Mammary epithelial cell (primary cell): ENCODE measurements at places on chromosomes 6 and 20. TPM values are rescaled to one million over a fixed set of nuclear protein-coding genes. Genes with fewer than 3 reads are reported as not detected.

The CGA gene
- not detected in 2 replicates for total RNA-seq

GRCh38 chr6:26412228-26412627 lies 10.2 kb downstream of the BTN3A1 start:
- DNase-seq = no peak

- no peak for DNase-seq
Measured at GRCh38 chr20:18011482-18011881, 42.7 kb downstream of the MGME1 start.

The ZNF165 gene
- 3.5 TPM for total RNA-seq

DNA sequence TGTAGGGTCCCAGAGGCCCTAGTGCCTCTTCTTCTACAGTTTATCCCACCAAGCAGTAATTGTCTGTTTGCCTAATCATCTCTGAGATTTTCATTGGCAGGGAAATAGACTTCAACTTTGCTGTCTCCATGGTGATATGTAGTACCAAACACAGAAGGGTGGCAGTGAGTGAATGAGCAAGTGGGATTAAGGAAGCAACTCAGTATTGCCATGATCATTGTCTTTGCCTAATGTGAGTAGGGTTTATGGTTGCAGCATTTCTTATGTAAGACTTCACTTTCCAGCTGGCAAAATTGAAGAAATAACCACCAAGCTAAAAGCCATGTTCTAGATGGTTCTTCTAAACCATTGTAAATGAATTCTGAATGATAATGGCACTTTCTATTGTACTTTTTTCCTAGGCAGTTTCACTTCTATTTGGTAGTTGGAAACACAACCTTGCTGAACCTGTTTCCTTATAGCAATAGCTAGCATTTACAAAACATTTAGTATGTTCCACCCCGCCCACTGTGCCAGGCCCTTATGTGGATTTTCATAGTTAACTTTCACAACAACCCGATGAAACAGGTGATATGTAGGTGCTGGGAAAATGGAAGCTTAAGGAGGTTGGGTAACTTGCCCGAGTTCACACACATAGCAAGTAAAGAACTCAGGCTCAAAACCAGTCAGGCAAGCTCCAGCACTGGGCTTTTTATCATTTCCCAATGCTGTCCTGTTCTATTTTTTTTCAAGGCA lies 32.0 kb downstream of the ZC2HC1B start:
- DNase-seq = peak; percentile 31

DNA sequence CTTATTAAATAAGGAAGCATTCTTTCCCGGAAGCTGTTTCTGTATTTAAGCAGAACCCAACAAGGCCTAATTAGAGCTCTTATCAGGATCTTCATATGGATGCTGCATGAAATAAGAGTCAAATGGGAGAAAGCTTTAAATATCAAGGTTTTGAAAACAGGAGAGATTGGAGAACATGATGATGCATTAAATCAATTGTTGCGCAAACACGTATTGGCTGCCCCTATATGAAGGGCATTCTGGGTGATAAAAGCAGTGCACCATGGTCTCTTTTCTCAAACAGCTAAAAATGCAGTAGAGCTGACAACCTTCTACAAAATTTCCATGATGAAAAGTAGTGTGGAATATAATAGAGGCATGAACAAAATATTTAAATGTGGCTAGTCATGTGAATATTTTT lies 98.9 kb downstream of the TBXT start:
- no peak for DNase-seq

The ID4 gene
- not detected in 2 replicates for total RNA-seq

- no peak for DNase-seq
Measured at GRCh38 chr6:136820561-136820960, 1.8 kb upstream of the PEX7 start.

- DNase-seq = no peak
Measured at GRCh38 chr20:603116-603640, 6.9 kb downstream of the TCF15 start.

The ZNF341 gene
- 1.0 TPM for total RNA-seq

The RPS18 gene
- total RNA-seq = 2,176 TPM

GRCh38 chr20:31751126-31751525 lies 12.0 kb downstream of the TPX2 start:
- DNase-seq = no peak

DNA sequence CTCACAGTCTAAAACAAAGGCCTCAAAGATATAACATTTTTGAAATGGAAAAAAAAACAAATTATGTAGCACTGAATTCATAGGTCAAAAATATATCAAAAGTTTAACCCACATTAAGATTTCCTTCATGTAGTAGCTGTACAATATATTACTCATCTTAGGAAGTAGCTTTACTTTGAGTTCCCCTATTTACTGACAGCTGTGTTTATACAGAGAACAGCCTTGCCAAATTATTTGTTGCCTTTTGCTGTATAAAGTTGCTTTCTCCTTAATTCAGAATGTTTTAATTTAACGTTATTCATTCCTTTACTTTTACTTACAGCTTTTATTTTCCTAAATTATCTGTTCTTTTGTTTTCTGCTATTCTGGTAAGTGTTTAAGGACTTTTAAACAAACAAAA lies 181.0 kb downstream of the COL12A1 start:
- no peak for DNase-seq

GRCh38 chr20:11807054-11808048 lies 110.3 kb upstream of the BTBD3 start:
- DNase-seq = peak; percentile 63

GRCh38 chr6:94215552-94215951 lies 796.2 kb upstream of the EPHA7 start:
- no peak for DNase-seq

The CDH22 gene
- not detected for total RNA-seq

- DNase-seq = peak; percentile 61
Measured at GRCh38 chr6:95596021-95596420, 18.7 kb downstream of the MANEA start.

- no peak for DNase-seq
Measured at GRCh38 chr6:34600101-34600500, 44.0 kb upstream of the SPDEF start.

The SLC17A9 gene
- total RNA-seq = 0.33 TPM in 1 of 2 replicates, not detected in the other

GRCh38 chr20:25619514-25619913 lies 4.3 kb downstream of the NANP start:
- DNase-seq = no peak

DNA sequence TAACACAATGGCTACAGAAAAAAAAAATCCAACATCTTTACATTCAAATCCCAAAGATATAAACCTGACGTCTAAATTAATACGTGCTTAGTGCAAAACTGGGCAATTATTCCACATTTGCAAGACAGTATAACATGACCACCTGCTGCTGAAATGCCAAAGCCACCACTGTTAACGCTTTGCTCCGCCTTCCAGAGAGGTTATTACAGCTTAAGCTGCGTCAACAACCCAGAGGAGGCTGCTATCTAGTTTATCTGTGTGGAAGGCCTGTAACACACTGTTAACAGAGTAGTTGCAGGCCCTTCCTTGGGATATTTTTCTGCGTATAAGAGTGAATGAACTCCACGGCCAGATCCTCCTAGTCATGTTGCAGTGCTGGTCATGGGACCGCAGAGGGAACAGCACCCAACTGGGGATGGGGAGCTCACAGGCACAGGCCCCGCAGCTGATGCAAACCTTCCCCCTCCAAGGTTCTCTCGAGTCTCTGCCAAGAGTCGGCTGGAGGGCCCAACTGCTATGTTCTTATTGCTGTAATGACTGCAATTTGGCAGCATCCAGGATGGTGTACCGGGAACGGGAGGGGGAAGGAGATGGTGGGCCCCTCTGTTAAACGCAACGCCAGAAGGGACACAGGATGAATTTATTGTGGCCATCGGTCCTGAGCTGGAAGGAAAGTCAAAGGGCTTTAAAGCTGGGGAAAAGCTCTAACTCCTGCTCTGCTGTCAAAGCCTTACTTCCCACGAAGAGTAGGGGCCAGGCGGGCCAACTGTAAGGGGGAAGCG lies 993 bp upstream of the NCOA7 start:
- DNase-seq = peak; percentile 32

DNA sequence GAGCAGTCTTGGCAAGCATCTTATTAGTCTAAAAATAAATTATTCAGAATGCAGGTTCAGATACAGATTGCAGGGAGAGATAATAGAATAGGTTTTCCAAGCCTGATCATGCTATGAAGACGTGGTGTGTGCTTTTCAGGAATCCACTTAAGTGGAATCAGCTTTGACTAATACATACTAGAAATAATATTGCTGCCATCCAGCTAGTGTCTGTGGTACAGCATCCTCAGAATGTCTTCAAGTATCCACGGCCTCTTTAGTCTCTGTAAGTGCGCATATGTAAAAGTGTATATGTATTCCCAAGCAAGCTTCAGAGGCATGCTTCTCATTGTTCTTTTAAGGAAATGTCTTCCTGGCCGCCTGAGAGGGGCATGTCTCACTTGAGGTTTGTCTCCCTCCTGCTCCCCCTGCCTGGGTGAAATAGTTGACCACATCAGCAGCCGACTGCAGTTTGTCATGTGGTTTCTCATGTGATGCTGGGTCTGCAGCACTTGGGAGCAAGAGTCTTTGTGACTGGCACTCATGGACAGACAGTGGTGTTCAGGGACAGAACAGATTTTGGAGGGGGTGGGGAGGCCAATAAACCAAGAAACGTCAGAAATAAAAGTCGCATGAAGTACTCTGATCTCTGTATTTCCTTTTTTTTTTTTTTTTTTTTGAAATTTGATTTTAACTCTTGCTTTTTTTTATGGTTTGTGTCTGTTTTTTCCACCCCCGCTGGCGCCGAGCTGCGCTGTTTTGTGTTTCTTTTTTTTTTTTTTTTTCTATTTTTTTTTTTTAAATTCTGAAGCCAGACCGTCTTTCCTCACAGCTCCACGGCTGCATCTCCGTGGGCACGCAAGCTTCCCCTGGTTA lies 150.8 kb downstream of the PRL start:
- peak; percentile 17 for DNase-seq

GRCh38 chr20:7939663-7940062 lies 595 bp downstream of the HAO1 start:
- DNase-seq = no peak

DNA sequence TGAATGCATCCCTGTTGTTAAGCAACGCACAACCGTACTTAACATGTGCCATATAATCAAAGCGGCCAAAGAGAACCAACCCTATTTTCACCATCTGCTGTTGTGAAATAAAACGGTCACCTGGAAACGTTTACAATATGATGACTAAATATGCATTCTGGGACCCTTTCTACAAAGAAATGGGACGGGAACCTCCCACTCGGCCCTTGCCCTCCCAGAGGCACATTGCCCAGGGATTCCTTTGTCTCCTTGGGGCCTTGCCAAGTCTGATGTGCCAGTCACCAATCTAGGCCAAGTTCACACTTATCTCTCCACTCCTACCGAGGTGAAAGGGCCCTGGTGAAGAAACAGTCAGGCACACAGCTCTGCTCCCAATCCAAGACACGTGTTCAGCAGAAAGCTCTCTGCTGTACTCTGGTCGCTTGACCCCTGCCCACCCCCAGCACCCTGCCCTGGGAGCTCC lies 427.4 kb upstream of the JARID2 start:
- no peak for DNase-seq

- DNase-seq = no peak
Measured at GRCh38 chr6:42981836-42982235, 2.5 kb upstream of the PPP2R5D start.

The PRRC2A gene
- 219 and 249 TPM in 2 replicates for total RNA-seq

The DNAH8 gene
- not detected for total RNA-seq

GRCh38 chr6:17881085-17881858 lies 106.2 kb downstream of the KIF13A start:
- DNase-seq = no peak

- DNase-seq = peak; percentile 33
Measured at GRCh38 chr6:26032340-26033084, 54.7 kb upstream of the HFE start.
